Muscle of leg (tissue), 16 donors: ENCODE measurements at places on chromosomes 4 and X.
A peak's percentile ranks its signal among the peaks of the same experiment; 100 is the strongest.

GRCh38 chr4:1045595-1046201 is 34.3 kb downstream of the FGFRL1 start:
- DNase-seq: peak; percentile 4

DNA sequence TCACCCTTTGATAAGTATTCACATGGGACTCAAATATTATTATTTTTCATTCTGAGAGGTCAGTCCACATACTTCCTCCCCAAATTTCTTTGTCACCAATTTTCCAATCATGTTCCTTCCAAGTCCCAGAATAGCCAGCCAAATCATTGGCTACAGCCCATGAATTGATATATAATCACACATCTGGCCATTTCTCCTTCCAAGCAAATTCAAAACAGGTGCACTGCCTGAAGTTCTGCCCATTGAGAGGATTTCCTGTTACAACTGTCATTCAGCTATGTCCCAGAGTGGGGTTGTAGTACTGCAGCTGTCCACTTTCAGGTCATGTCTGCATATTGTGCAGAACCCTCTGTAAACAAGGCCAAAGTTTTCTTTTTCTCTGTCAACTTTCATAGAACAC is 347.8 kb downstream of the GRID2 start:
- DNase-seq: peak; percentile 64

DNA sequence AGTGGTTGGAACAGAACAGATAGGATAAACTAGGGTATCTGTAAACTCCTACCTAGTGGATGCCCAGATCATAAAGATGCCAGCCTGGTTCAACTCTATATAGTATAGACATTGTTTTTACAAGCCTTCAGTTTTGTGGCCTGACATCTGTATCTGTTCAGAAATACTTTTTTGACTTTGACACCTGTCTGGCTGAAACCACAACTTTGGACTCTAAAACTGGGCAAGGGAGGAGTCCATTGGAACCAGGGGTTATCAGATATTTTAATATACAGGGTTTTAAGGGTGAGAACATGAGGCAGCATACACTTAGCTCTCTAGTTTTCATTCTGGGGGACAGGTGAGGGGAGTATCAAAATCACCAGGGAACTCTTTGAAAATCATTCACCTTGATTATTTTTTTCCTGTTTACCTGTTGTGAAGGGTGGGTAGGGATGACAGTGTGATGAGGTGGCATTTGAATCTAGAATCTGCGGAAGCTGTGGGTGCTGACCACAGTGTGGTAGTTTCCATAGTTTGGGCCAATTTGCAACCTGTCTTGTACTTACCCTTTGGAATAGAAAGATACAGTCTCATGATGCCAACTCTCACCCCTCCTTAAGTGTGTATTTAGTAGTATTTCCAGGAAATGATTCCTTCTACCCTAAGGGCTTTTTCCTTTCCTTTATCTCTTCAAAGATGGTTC is 20.6 kb downstream of the GAB1 start:
- DNase-seq: no peak

- DNase-seq: peak; percentile 24
Measured at GRCh38 chrX:23668335-23668734, 1.0 kb downstream of the PRDX4 start.
